ENCODE measurements at places on chromosomes 6 and 20.

GRCh38 chr6:53382421-53382820 lies 33.7 kb upstream of the ELOVL5 start:
- DNase-seq = no peak

- DNase-seq = no peak
These were observed 1090.3 kb downstream of the HACE1 start for GRCh38 chr6:103769431-103769830.

DNA sequence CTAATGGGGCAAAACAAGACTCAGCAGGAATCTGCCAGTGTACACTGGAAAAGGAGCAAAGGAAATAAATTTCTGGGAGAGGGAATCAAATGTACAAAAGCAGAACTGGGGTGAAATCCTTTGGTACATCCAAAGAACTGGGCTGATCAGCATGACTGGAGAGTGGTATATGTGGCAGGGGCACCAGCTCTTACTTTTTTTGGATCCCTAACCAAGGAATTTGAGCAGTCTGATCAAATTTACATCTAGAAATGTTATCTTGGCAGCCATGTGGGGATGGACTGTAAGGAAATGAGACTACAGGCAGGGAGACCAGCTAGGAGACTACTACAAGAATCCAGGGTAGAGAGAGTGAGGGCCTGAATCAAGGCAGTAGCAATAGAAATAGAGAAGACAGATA lies 1.2 kb upstream of the ZSCAN31 start:
- DNase-seq = no peak

- DNase-seq = no peak
These were observed 195.0 kb downstream of the ARHGAP18 start for GRCh38 chr6:129515004-129515403.

- no peak for DNase-seq
These were observed 152.2 kb downstream of the OPN5 start for GRCh38 chr6:47934023-47934422.

GRCh38 chr6:158211273-158212055 lies 43.3 kb downstream of the GTF2H5 start:
- no peak for DNase-seq

- DNase-seq = no peak
These were observed 1.9 kb upstream of the IRF4 start for GRCh38 chr6:389622-390021.

All from NCI-H2227 treated with DMSO at 0.1 percent for 48 hours (cell line).